ENCODE measurements at places on chromosomes 7 and 10.

DNA sequence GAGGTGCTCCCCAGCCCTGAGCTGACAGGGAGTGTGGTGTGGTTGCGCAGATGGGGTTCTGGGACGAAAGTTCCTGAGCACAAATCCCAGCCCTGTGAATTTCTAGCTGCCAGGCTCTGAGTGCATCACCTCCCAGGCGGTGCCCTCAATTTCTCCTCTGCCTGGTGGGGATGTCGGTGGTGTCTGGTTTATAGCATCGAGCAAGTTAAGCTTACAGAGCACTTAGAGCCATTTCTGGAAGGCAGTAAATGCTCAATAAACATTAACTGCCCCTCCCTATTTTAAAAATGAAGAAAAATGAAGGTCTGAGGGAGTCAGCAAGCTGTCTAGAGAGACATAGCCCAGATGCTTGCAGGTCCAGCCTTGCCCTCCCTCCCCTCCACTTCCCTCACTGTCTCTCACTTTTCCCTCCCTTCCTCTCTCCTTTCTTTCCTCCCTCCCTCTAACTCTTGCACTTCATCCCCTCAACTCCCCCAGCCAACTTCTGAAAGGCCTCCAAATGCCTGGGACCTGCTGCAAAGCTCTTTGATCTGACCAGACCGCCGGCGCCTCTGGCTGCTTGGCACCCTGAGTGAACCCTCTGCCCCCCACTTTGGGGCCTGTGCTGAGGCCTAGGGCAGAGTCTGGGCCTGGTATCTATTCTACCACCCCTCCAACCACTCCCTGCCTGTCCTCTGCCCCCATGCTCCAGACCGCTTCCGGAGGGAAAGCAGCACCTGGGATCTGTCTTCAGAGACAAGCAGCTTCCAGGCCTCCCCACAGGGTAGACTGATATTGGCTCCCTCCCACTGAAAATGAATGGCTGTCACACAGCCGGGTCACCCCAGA lies 438.3 kb downstream of the RPS24 start:
- DNase-seq, result no peak

DNA sequence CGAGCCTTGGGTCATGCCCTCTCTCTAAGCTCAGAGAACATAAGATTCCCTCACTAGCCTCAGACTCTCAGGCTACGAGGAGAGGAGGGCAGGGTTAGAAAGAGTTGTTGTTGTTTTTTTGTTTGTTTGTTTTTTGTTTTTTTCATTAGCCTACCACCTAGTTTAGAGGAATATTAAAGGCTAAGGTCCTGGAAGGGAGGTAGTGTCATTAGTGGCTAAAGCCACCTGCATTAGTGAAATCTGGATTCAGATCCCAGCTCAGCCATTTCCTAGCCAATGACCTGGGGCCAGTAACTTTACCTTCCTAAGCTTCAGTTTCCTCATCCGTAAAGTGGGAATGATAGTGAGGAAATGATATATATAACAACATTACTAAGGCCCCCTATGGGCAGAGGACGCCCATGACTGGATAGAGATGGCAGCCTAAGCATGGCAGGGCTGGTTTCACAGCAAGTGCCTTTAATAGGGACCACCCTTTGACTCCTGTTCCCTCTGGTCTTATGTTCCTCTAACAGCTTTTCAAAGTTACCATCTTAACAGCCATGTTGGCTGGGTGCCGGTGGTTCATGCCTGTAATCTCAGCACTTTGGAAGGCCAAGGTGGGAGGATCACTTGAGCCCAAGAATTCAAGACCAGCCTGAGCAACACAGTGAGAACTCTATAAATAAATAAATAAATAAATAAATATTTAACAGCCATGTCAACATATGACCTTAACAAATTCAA lies 5.1 kb downstream of the DDIT4 start:
- DNase-seq, result no peak

- DNase-seq, result no peak
Observed at GRCh38 chr7:4663239-4664018, 18.7 kb upstream of the FOXK1 start.

DNA sequence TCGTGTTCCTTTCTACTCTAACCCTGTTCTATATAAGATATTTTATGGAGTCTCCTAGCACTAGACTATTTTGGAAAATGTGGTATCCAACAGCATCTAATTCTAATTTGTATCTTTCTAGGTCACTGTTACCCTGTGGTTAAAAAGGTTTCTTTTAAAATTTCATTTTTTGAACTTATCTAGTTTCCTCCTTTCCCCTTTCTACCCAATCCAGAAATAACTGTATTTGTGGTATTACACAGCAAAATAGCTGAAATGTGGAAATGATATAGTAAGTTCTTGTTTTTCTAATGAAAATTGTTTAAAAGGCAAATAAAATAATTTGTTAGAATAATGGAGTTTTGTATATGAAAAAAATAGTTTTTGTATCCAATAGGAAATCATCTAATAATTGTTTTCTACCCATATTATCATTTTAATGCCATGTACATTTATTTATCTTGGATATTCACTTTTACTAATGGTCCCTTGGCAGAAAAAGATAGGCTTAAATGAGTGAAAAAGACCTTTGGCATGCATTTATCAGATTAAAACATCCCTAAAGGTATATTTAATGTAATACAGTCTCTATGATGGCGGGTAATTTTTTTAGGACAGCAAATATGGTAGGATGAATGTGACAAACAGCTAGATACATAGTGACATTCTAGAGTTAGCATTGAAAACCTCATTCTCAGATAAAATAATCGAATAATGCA lies 175.5 kb upstream of the PLXDC2 start:
- DNase-seq, result no peak

- DNase-seq, result no peak
Observed at GRCh38 chr7:124718032-124718766, 47.4 kb downstream of the GPR37 start.

- DNase-seq, result no peak
Observed at GRCh38 chr10:94677691-94678090, 5.8 kb upstream of the CYP2C18 start.

- no peak for DNase-seq
Observed at GRCh38 chr10:129850316-129850715, 113.8 kb downstream of the EBF3 start.

- no peak for DNase-seq
Observed at GRCh38 chr7:130353196-130353595, 8.6 kb downstream of the CPA5 start.

DNA sequence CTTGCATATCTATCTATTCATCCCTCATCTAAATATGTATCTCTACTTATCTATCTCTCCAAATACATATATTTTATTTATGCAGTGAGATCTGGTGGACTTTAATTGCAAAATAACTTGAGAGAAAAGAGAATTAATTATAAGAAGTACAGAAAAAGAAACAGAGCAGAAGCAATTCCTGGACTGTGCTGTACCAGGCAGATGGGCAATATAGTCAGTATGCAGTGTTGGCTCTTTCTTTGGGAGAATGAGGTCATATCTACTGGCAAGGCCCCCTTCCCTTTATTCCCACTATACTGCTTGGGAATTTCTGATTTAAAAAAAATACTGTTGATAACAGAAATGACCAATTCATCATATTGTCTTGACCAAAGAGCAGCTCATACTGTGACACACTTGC lies 49.0 kb upstream of the TOMM7 start:
- DNase-seq, result no peak

- DNase-seq, result no peak
Observed at GRCh38 chr7:103597606-103598005, 151.6 kb upstream of the SLC26A5 start.

DNA sequence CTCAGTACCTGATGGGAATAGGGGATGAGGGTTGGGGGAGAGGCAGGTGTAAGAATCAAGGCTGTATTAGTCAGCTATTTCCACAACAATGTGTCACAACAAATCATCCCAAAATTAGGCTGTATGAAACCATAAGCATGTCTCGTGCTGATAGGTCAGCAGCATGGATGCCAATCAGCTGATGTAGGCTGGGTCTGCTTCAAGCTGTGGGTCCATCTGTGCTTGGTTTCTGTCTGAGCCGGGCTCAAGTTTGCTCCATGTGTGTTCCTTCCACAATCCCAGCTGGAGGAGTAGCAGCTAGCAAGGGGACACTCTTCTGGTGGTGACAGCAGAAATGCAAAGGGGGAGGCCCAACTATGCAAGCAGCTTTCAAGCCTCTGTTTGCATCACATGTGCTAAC lies 97.9 kb upstream of the ZNF746 start:
- no peak for DNase-seq

GRCh38 chr7:113013761-113014449 lies 72.7 kb downstream of the GPR85 start:
- no peak for DNase-seq

DNA sequence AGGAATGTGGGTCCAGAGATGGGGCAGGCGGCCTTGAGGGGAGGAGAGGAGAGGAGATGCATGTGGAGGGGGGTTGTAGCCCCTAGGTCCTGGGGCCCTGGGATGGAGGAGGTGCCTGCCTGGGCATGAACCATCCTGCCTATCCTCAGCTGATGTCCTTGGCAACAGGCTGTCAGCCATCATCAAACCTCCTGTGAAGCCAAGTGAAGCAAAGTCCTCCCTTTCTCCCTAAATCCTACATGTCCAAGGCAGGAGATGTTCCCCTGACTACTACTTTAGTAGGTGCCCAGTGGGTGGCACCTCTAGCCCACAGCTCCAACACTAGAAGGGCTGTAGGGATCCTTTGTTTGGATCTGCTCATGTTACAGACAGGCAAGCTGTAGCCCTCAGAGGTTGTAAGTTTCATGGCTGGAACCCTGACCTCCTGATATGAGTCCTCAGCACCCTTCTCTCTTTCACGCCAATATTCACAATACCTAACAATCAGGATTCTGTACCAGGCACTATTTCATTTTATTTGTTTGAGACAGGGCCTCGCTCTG lies 66.6 kb upstream of the SYPL1 start:
- DNase-seq, result no peak

DNA sequence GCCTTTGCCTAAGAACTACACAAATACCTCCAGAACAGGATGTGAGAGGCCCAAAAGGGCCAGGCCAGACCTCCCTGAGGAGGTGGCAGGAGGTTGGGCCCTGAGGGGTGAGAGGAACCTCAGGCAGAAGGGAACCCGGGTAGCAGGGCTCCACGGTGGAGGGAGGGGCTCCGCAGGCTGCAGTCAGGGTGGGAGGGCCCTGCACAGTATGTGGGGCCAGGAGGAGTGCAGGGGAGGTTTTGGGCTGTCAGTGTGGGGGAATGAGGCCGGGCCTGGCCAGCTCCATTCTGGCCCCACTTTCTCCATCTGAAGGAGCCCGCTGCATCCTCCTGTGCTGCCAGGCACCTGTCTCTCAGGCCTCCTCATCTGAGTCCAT lies 25.9 kb downstream of the DNAJB12 start:
- DNase-seq, result no peak

DNA sequence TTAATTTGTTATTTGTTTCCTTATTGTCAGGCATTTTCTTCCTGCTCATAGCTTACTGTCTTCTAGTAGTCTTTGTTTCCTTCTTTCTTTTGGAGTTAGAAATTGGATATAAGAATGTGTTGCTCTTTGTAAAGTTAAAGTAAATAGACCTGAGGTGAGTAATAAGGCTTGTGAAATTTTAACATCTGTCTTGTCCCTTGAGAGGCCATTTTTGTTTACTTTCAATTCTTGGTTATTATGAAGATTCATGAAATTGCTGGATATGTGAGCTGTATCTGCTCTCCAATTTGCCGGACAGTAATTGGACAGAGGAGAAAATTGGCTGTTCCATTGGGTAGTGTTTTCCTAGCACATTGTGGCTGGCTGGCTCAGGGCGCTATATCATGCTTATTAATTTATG lies 260.7 kb downstream of the EXOC4 start:
- DNase-seq, result no peak

DNA sequence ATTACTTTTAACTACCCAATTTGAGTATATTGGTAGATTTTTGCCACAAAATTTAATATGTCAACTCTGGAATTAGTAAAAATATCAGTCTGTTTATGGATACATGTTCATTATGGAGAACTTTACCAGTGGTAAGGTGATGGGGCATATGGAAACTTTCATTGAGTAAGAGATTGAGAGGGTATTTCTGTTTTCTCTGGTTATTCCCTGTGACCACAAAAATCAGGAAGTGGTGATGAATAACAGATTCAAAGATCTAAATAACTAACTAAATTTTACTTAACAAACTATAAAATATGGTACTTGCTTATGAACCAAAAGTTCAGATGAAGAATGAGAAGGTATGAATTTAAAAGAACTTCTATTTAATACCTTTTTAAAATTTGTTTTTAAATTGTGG lies 22.1 kb upstream of the STEAP4 start:
- no peak for DNase-seq

GRCh38 chr7:138001529-138002095 lies at the start of gene CREB3L2:
Gene CREB3L2 (minus strand): TSS chr7:138002086. CDS start chr7:138001705, 381 bp downstream.
- peak; percentile 47 for DNase-seq

DNA sequence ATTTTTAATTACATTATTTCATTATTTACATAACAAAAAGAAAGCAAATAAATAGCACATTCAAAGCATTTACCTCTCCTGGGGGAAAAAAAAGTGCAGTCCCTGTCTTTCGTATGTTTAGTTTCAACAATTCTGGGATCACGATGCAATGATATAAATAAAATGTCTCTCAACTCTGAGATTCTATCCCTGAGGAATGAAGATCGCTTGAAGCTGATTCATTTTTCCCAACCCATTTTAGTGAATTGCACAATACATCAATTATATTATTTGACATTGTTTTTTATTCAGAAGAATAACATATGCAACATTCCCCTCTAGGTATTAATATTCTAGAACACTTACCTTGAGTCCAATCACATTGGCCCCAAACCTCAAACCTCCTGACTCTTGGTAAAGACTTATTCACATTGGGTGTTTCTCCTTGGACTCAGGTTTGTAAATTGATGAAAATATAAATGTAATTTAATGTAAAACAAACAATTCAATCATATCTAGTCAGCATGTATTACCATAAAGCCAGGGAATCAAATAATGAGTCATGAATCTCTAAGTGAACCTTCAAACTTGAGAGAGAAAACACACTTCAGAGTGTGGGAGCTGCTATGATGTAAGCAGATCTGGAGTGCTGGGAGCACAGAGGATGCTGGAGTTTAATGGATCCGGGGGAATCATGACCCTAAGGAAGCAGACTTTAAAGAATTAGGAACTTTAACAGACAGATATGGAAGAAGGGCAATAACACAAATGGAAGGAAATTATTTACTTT lies 5.3 kb upstream of the SCIN start:
- DNase-seq, result no peak

- DNase-seq, result no peak
Observed at GRCh38 chr7:44212581-44213184, 11.9 kb downstream of the YKT6 start.

GRCh38 chr10:18793951-18794350 lies 134.7 kb downstream of the ARL5B start:
- DNase-seq, result no peak

GRCh38 chr10:2210088-2210487 lies 472.8 kb upstream of the ADARB2 start:
- DNase-seq, result no peak

All from activated T-helper 1 cell treated with anti-CD3 and anti-CD28 coated beads, Interleukin-2, amount 50 U/mL, for 16 hours (primary cell).